ENCODE measurements at places on chromosomes 4 and X. TPM values are rescaled to one million over a fixed set of nuclear protein-coding genes. Genes with fewer than 3 reads are reported as not detected.

NEK1 gene
- 8.7 TPM for total RNA-seq

JCHAIN gene
- total RNA-seq = 2.6 TPM

ZNF718 gene
- 8.2 TPM for total RNA-seq

PPEF2 gene
- total RNA-seq = not detected

PI4K2B gene
- 22.9 TPM for total RNA-seq

NAT8L gene
- total RNA-seq = under 0.01 TPM

HEPH gene
- total RNA-seq = 1.3 TPM

RS1 gene
- total RNA-seq = not detected

DGKQ gene
- total RNA-seq = 13.2 TPM

IL13RA2 gene
- total RNA-seq = 2.3 TPM

FAM9C gene
- under 0.01 TPM for total RNA-seq

GPR78 gene
- total RNA-seq = 0.97 TPM

TMEM156 gene
- total RNA-seq = under 0.01 TPM

CYSLTR1 gene
- total RNA-seq = under 0.01 TPM

HAND2 gene
- total RNA-seq = 45.4 TPM

DIPK2B gene
- not detected for total RNA-seq

NXF2B gene
- total RNA-seq = not detected

EFHC2 gene
- 0.32 TPM for total RNA-seq

ODAM gene
- total RNA-seq = not detected

RADX gene
- 0.64 TPM for total RNA-seq

LDOC1 gene
- total RNA-seq = 5.2 TPM

ATG4A gene
- 17.3 TPM for total RNA-seq

OTUD6A gene
- not detected for total RNA-seq

ANK2 gene
- 23.2 TPM for total RNA-seq

BEX4 gene
- total RNA-seq = 7.1 TPM

All from fibroblast of villous mesenchyme (primary cell).